ENCODE measurements at places on chromosomes 6 and 20.

GRCh38 chr6:79435746-79436145, 101.5 kb downstream of the LCA5 start:
- no peak for DNase-seq

DNA sequence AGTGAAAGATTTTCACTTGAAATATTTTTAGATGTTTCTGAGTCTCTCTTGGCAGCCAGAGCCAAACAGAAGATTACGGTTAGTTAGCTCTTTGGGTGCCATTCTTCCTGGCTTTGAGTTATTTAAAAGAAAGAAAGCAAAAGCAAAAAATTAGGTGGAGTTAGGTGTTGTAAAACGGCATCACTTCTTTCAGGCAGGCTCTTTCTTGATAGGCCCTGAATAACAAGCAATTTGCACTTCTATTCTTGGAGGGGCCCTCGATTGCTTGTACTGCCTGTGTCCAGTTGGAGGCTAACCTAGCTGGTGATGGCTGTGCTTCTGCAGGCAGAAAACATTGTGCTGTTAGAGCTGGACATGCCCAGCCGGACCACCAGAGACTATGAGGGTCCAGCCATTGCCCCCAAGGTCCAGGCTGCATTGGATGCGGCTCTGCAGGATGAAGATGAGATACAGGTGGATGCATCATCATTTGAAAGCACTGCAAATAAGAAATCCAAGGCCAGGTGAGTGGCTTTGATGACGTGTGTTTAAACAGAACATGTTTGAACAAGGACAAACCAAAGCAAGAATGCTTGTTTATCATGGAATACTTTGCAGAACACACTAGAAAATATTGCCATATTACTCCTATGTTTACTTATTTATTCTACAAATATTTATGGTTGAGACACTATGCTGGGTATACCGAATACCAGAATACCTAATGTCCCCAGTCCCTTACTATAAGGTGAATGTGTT, 28.1 kb upstream of the ASXL1 start:
- DNase-seq, result no peak

- DNase-seq, result no peak
These were observed 39.8 kb downstream of the SLC17A5 start for GRCh38 chr6:73613806-73614536.

GRCh38 chr6:163922562-163922961, 508.0 kb downstream of the QKI start:
- no peak for DNase-seq

DNA sequence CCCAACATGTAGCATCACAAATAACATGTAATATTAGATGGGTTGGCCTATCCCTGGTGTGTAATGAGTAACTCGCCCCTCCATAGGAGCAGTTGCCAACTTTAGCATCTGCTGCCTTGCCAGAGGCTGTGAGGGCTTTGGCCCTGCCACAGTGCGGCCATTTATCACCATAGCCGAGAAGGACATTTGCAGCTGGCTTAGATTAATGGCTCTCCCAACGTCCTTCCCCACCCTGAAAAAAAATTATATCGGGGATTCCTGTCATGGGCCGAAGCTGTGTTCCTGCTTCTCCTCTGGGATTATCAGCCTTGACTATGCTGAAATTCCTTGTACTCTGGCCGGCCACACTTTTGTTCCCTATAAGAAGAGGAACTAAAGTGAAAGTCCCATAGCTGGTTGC, 7.6 kb upstream of the ADIG start:
- peak; percentile 44 for DNase-seq

- DNase-seq, result no peak
These were observed at the start of gene LRRN4 for GRCh38 chr20:6053776-6054688. Gene LRRN4, minus strand, starts transcription at chr20:6054060. Its CDS starts 1,261 bp downstream, at chr20:6052799.

DNA sequence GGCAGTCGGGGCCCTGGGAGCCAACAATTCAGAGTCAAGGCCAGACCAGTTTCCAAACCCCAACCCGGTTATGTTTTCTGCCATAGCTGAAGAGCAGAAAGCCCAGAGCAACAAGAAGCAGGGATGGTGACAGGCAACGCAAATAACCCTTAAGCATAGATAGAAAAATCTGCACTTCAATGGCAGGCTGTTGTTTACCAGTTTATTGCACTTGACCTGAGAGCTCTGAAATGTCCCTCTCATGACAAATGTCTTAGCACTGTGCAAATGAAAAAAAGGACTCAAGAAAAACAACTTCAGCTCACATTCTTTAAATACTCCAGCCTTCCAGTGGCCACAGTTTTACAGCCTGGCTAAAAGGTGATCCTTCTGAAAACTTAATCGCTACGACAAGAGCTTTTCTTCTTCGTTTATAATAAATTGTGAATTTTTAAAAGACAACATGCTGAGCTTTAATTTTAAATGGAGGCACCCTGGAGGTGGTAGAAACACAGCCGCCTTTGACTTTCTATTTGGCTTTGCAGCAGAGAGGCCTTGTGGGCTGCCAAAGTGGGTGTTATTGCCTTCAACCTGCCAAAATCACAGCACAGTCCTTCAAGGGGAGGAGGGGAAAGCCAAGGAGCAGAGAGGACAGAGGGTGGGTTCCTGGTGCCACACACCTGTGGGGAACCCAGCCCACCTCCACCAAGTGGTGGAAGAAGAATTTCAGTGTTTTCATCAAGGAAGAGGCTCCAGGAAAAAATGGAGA, 289.5 kb upstream of the CDYL start:
- DNase-seq, result no peak

- DNase-seq, result no peak
These were observed 3.1 kb downstream of the TRAPPC3L start for GRCh38 chr6:116542426-116542825.

DNA sequence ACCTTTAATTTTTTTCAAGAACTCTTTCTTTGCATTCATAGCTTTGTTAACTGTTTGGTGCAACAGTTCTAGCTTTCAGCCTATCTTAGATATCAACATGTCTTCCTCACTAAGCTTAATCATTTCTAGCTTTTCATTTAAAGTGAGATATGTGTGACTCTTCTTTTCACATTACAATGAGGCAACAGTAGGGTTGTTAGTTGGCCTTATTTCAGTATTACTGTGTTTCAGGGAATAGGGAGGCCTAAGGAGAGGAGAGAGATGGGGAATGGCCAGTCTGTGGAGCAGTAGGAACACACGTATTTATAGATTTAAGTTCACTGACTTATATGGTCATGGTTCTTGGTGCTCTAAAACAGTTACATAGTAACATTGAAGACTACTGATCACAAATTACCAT, 35.8 kb downstream of the CST9L start:
- DNase-seq, result no peak

DNA sequence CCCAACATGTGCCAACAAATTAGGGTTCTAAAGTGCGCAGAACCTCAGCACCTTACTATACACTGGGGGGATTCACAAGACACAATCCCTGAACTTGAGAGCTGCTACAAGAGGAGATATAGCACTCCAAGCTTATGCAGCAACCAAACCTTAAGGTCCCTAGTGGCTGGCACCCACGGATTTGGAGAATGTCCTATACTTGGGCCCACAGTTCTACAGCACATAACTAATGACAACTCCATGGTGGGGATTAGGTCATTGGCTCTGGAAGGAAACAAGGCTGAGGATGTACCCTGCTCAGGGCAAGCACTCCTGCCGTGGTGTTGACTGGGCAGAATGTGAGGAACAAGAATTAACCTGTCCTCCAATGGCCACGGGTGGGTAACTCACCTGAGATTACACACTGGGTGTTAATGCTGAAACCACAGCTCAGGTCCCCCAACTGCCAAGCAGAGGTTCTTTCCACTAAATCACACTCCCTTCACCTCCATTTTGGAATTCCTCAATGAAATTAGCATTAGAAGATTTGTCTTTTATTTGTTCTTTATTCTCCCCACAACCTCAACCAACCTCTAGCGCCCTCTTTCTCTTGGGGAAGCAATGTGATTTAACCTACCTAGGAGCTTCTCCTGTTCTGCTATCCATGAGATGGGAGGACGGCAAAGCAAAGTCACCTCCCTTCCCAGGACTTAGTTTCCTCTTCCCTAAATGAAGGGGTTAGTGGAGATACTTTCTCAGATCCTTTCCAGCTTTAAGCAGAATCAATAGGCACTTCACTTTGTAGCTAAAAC, 32.0 kb downstream of the TRERF1 start:
- DNase-seq, result no peak

GRCh38 chr6:164151161-164152120, 736.9 kb downstream of the QKI start:
- peak; percentile 38 for DNase-seq

DNA sequence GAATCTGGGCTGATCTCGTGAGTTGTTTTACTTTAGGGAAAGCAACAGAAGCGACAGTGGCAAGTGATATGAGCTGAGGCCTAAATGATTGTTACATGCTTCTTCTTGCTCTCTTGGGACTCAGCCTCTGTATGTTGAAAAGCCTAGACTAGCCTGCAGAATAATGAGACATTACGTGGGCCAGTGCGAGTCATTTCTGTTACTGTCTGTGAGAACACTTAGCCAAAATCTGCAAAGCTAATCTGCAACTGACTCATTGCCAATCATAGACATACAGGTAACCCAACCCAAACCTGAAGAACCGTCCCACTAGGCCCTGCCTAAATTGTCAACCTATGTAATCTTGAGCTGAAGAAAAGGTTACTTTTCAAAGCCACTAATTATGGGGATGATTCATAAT, 77.4 kb upstream of the F13A1 start:
- DNase-seq, result no peak

DNA sequence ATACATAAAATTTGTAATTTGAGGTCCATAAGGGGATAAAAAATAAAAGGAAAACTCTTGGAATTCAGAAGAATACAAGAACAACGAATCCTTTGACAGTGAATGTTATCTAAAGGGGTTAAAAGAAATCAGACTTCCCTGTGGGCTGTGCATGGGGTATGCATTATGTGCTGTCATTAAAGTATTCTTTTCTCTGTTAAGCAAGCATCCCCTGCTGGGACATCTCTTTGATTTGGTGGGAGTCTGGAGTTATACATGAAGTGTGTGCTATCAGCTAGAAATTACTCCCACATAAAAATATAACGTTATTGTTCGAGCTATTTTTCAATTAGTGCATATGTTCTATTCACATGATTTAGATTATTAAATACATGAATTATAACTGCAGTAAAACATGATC, 195.2 kb downstream of the CENPW start:
- DNase-seq, result no peak

DNA sequence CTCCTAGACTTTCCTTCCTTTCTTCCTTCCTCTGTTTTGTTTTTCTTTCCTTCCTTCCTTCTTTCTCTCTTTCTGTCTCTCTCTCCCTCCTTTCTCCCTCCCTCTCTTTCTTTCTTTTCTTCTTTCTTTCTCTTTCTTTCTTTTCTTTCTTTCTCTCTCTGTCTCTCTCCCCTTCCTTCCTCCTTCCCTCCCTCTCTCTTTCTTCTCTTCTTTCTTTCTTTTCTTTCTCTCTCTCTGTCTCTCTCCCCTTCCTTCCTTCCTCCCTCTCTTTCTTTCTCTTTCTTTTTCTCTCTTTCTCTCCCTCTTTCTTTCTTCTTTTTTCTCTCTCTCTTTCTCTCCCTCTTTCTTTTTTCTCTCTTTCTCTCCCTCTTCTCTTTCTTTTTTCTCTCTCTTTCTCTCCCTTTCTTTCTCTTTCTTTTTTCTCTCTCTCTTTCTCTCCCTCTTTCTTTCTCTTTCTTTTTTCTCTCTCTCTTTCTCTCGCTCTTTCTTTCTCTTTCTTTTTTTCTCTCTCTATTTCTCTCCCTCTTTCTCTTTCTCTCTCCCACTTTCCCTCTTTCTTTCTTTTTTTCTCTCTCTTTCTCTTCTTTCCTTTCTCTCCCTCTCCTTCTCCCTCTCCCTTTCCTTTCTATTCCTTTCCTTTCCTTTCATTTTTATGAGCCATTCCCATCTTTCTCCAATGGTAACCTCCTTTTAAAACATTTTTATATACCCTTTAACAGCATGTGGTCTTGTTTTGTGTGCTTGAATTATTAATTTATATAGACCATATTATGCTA, 2.3 kb downstream of the TINAG start:
- DNase-seq, result no peak

- DNase-seq, result no peak
These were observed 26.8 kb upstream of the HSF2 start for GRCh38 chr6:122372647-122373046.

GRCh38 chr6:148648754-148649453, 97.9 kb upstream of the UST start:
- no peak for DNase-seq

GRCh38 chr20:34389954-34390555, 27.0 kb downstream of the ITCH start:
- DNase-seq, result no peak

GRCh38 chr20:42862446-42862845, 327.3 kb downstream of the PTPRT start:
- DNase-seq, result no peak

DNA sequence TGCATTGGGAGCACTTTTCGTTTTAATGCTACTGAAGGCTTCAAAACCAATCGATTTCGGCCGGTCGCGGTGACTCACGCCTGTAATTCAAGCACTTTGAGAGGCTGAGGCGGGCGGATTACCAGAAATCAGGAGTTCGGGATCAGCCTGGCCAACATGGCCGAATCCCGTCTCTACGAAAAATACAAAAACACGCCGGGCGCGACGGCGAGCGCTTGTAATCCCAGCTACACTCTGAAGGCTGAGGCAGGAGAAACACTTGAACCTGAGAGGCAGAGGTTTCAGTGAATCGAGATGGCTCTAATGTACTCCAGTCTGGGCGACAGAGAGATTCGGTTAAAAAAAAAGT, 58.4 kb downstream of the TRIM38 start:
- DNase-seq, result peak; percentile 85

DNA sequence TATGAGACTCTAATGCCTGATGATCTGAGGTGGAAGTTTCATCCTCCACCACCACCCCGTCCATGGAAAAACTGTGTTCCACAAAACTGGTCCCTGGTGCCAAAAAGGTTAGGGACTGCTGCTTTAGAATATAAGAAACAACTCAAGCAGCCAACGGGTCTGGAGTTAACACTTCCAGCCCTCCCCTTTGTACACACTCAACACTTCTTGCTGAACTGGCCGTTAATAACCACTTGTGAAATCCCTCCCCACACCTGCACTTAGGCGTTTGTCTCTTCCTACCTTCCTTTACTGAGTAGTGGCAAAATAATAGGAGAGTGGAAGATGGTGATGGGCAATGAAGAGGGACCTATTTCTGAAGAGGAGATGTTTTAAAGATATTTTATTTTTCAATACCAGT, 10.5 kb downstream of the SAYSD1 start:
- no peak for DNase-seq

DNA sequence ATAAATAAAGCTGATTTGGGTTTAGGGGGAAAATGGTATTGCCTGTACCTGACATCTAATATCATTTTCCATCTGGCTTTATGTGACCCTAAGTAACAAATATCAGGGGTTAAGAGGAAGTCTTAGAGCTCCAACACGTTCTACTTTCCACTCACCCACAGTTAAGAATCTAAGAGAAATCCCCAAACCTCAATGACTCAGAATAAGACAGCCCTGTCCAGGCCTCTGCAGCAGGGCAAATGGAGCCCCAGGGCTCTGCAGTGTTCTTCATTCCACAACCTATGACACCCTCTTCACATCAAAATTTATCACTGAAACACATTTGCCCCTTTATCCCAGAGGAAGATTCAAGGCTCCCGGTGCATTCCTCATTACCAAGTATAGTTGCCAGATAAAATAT, 20.3 kb upstream of the TENT5A start:
- DNase-seq, result no peak

- DNase-seq, result no peak
These were observed 9.8 kb upstream of the FAM217A start for GRCh38 chr6:4088704-4089103.
